ENCODE measurements at places on chromosomes 5 and 9.
A peak's percentile ranks its signal among the peaks of the same experiment; 100 is the strongest.

DNA sequence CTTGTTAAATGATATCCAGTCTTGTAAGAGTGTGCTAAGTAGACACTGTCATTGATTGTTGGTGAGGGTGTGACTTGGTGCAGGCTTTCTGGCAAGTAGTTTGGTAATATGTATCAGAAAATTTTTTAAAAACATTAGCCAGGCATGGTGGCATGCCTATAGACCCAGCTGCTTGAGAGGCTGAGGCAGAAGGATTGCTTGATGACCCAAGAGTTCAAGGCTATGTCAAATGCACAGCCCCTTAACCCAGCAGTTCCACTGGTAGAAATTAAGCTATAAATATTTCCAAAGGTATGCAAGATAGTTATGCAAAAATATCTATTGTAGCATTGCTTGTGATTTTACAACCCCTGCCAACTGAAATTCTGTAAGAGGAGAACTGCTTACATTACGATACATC is 24.2 kb downstream of the ZBTB43 start:
- DNase-seq, result no peak

- no peak for DNase-seq
These were observed 77.6 kb downstream of the SMIM15 start for GRCh38 chr5:61084658-61085057.

DNA sequence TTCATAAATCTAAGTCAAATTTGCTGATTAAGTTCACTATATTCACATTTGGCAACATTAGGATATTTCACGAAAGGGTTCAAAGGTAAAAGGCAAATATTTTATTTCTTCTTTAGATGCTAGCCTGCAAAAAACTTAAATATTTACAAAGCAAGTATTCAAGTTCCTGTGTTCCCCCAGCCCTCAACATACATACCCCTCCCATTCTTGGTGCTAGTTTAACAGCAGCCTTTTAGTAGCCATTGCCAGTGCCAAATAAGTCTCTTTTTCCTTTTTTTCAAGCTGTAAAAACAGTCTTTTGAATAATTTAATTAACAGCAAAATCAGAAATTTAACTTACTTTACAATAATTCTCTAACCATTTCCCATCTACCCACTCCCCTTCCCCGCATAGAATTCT is 288.5 kb upstream of the TMEM161B start:
- DNase-seq, result no peak

DNA sequence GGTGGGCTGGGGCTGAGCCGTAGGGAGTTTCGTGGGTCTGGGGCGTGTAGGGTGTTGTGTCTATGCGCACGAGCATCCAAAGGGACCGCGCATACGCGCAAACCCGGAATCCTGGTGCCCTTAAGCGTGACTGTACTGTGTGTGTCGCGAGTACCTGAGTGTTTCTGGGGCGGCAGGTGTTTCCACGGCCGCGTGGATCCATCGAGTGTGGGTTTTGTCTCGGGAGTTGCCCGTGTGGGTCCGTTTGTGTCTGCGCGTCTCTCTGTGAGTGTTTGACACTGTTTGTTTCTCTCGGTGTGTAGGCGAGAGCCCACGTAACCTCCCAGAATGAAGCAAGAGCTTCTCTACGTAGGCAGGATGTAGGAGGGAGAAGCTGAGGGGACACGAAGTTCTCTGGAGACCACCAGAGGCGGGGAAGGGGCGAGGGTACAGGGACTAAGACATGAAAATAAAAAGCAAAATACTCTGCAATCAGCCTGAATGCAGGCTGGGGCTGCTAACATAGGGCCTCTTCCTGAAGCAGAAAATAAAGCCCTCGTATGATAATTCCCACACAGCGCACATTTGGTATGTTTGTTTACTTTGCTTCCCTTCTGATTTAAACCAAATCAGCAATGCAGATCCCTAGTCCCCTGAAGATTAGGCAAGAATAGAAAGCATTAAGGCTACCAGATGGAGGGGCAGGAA is 588 bp upstream of the BRINP1 start:
- no peak for DNase-seq

- DNase-seq, result no peak
These were observed 6.4 kb downstream of the TPM2 start for GRCh38 chr9:35683323-35683722.

- no peak for DNase-seq
These were observed at the start of gene FAM78A for GRCh38 chr9:131276094-131276888. FAM78A (minus strand) TSS chr9:131276510; CDS start chr9:131276179, 331 bp downstream.

GRCh38 chr5:43245724-43246385 is 53.8 kb downstream of the NIM1K start:
- DNase-seq, result no peak

- no peak for DNase-seq
These were observed 171.8 kb upstream of the RAI14 start for GRCh38 chr5:34484216-34484920.

DNA sequence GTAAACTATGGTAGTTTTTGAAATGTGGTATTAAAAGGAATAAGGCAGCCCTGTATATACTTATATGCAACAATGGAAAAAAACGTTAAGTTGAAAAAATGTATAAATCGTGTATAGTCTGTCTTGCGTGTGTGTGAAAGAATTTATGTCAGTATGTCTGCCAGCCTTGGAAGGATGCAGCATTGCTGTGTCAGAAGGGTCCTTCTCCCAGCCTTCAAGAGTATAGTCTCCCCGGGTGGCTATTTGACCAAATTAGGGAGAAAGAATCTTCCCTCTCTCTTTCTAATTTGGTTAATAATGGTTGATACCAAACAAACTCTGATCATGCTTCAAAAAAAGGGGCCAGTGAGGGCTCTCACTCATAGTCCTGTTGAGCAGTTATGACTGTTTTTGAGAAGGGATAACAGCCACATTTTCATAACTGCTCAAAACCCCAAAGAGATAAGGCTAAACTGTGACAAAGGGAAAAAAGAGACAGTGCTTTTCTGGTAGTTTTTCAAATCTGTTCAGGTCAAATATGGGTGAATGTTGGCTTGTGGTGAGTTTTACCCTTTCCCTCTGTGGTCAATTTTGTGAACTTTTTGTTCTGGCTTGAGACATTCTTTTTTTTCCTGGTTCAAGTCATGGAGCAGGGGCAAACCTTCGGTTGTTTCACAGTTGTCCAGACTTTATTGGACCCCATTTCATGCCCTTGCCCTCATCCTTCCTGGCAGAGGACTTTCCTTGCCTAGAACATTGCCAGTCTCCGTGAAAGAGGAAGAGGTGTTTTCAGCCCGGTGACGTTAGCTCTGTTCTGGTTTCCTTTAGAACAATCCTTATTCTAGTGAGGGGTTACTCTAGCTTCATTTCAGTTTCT is 21.0 kb downstream of the SNX30 start:
- no peak for DNase-seq

GRCh38 chr9:109828254-109828653 is 48.3 kb downstream of the PALM2AKAP2 start:
- no peak for DNase-seq

DNA sequence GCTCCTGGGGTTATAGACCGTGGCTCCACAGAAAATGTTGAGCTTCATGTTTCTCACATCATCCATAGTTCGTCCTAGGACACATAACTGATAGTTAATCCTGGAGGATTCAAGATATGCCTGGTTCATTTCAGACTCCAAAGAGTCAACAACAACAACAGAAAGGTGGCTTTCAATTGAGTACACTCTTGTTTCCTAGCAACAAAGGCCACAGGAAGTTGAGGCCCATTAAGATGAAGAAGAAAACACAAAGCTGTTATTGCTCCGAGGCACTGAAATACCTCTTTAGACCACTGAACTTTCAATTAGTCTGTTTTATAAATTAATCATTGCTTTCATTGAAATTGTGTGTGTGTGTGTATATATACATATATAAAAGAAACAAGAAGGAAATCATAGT is 154.5 kb downstream of the YIPF5 start:
- DNase-seq, result no peak

DNA sequence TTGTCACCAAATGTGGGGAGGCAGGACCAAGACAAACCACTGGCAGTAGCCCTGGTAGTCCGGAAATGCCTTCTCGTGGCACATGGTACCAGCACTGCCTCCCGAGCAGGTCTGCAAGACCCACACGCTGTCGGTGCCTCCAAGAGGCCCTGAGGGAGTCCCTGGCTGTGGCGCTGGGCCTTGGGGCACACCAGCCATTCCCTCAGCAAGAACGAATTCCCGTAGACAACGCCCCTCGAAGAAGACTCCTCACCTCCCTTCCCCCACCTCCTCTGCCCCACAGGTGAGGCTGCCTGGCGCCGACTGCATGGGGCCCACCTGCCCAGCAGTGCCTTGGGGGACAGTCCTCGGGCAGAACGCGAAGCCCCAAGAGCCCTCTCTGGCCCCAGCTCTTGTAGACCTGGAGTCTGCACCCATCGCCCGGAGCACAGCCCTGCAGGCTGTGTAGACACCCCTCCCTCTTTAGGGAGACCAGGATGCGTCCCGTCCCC is 56.0 kb downstream of the EXD3 start:
- DNase-seq, result no peak

GRCh38 chr5:95728494-95729114 is 2.5 kb upstream of the RHOBTB3 start:
- DNase-seq, result no peak

GRCh38 chr5:3604501-3604900 is 8.9 kb downstream of the IRX1 start:
- no peak for DNase-seq

- no peak for DNase-seq
These were observed 56.1 kb downstream of the ITGA2 start for GRCh38 chr5:53045263-53045662.

DNA sequence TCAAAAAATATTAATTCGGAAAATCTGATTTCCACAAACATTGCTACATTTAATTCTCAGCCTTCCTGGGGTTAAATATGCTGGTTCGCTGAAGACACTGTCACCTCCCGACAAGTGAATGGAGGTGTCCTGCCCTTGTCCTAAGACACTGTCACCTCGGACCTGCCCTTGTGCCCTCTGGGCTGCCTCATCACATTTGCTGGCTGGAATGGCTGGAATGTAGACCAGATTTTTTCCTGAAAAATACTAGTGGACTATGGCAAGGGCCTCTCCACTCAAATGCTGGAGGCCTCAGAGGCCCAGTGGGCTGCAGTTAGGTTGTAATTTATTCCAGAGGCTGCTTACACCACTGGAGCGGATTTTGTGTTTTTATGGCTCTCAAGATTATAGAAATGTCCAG is 28.2 kb downstream of the CACNA1B start:
- DNase-seq, result no peak

GRCh38 chr9:123998970-123999621 is 12.5 kb upstream of the LHX2 start:
- no peak for DNase-seq

- DNase-seq, result no peak
These were observed 3.6 kb upstream of the SPATA31E1 start for GRCh38 chr9:87878989-87879511.

DNA sequence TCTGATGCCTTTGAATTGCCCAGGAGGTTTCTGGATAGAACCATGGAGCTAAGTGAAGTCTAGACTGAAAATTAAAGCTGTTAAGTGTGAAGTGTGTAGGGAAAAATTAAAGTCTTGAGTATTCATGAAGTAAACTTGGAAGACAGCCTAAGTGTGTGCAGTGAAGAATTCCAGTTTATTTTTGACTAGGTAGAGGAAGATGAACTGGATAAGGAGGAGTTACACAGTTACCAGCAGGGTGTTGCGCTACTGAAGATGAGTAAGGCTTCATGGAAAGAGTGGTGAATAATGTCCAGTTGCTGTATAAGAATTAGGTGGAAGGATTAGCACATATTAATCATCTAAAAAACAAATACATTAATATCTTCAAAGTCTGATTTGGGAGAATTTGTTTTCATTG is 5.7 kb upstream of the CHD1 start:
- DNase-seq, result no peak

GRCh38 chr9:14380061-14380836 is 66.3 kb upstream of the NFIB start:
- DNase-seq, result no peak

DNA sequence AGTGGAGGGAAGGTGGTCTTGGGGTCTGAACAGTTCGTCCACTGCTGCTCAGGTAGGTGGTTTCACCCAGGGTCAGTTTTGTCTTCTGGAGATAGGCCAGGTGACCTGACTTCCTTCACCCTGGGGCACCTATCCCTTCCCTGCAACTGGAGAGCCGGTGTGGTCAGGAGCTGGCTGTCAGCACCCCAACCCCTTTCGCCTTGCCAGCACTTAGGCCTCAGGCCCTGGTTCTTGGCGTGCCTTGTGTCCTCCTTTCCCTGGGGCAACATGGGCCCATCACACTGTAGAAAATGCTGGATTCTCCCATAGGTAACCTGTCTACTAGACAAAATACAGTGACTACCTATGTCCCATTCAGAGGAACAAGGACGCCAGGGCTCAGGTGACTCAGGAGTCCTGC is 13.1 kb downstream of the PROP1 start:
- DNase-seq, result no peak

- peak; percentile 33 for DNase-seq
These were observed 26.3 kb downstream of the OR2V2 start for GRCh38 chr5:181173420-181174342.

DNA sequence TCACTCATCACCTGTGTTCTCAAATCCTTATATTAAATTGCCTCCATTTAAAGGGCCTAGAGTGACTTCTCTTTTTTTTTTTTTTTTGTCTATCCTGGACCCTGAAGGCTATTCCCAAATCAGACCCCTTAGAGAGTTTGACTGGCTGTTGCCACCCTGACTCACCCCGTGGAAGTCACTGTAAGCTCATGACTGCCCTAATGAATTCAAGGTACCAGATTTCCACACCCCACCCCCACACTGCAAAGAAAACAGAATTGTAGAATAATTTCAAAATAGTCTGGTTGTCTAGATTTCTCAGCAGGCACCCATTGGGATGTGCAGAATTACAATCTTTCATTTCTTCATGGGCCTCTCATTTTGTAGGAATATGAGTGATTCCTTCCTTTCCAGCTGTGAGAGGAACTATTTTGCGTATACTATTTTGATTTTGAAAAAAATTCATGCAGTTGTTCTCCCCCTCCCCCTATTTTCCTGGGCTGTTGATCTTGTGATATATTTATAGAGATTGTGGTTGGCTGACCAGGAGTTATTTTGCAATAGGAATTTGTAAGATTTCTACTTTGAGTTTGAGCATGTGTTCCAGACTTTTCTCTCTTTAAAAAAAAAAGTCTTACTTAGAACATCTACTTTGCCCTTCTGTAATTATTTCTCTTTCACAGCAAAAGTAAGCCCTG is 79.1 kb downstream of the ZNF618 start:
- no peak for DNase-seq

GRCh38 chr5:7857926-7858632 is 7.1 kb upstream of the CFAP90 start:
- DNase-seq, result no peak

Measured in activated CD4-positive, alpha-beta T cell treated with anti-CD3 and anti-CD28 coated beads, Interleukin-2, amount 50 U/mL, for 1 hour (primary cell).